ENCODE measurements at places on chromosomes 3 and 15. TPM values are rescaled to one million over a fixed set of nuclear protein-coding genes. Genes with fewer than 3 reads are reported as not detected.
A peak's percentile ranks its signal among the peaks of the same experiment; 100 is the strongest.

CLDN16 gene
- not detected for total RNA-seq

CCNB2 gene
- 90.4 TPM for total RNA-seq

DLL4 gene
- 1.1 TPM for total RNA-seq

DNA sequence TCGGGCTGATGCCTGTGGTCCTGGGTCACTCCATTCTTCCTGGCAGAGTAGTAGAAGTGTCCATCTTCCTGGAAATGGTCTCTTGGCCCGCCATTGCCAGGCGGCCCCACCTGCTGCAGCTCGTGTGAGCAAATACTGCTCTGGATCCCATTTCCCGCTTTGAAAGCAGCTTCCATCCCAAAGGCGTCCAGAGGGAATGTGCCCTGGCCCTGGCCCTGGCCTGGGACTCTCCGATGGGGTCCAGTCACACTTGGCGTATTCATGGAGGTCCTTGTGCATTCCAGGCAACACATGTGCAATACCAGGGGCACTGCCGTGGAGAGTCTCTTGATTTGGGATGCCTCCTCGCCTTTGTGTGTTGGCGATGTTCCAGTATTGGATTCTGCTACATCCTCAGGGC is 111.1 kb downstream of the SNRPN start:
- DNase-seq, result no peak

- DNase-seq, result no peak
Observed at GRCh38 chr15:83846847-83847246, 192.9 kb downstream of the ADAMTSL3 start.

- DNase-seq, result no peak
Observed at GRCh38 chr3:136671921-136672320, 80.3 kb downstream of the STAG1 start.

- DNase-seq, result no peak
Observed at GRCh38 chr3:55804170-55805095, 317.3 kb upstream of the WNT5A start.

GRCh38 chr3:152356870-152357276 is 88.1 kb downstream of the MBNL1 start:
- no peak for DNase-seq

DNA sequence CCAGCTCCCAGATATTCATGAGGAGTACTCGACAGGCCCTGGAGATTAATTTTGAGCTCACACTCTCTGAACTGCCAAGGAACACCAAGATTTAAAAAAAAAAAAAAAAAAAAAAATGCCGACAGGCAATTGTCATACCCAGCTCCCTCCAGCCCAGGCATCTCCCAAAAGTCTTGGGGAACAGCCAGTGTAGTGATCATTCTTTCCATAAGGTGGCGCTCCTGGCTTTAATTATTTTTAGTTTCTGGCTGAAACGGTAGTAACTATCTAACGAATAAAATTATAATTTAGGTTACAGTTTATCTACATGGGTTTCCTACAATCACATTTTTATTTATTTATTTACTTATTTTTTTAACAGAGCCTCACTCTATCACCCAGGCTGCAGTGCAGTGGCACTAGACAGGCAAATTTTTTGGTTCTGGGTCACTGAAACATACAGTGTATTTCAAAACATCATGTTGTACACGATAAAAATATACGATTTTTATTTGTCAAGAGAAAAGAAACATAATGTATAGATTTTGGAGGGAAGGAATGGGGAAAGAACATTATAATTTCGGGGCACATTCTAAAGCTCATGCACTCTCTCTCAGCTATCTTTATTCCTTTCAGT is 157.3 kb downstream of the ADAMTS9 start:
- peak; percentile 25 for DNase-seq

DNA sequence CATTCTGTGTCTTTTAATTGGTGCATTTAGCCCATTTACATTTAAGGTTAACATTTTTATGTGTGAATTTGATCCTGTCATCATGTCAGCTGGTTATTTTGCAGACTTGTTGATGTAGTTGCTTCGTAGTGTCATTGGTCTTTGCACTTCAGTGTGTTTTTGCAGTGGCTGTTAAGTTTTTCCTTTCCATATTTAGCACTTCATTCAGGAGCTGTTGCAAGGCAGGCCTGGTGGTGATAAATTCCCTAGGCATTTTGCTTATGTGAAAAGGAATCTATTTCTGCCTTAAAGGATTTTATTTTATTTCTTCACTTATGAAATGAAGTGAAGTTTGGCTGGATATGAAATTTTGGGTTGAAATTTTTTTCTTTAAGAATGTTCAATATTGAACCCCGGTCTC is 70.2 kb upstream of the CD96 start:
- DNase-seq, result no peak

GRCh38 chr3:53545996-53546359 is 51.6 kb downstream of the CACNA1D start:
- no peak for DNase-seq

Measured in K562 (cell line).